ENCODE measurements at places on chromosomes 2 and 18. TPM values are rescaled to one million over a fixed set of nuclear protein-coding genes. Genes with fewer than 3 reads are reported as not detected.

UGT1A8 gene
- total RNA-seq = 0.10 TPM

SLC9A2 gene
- total RNA-seq = 2.1 TPM

- DNase-seq = peak; percentile 37
These were observed 119.3 kb upstream of the SIX2 start for GRCh38 chr2:45128580-45128997.

HOXD3 gene
- 0.20 TPM for total RNA-seq

ABCG5 gene
- 3.8 TPM for total RNA-seq

ZAP70 gene
- 1.4 TPM for total RNA-seq

GRCh38 chr18:44893045-44893706 is 212.5 kb downstream of the SETBP1 start:
- DNase-seq = no peak

COLEC11 gene
- 22.6 TPM for total RNA-seq

EML6 gene
- total RNA-seq = 4.0 TPM

MEP1B gene
- total RNA-seq = 0.36 TPM

GRCh38 chr2:138711812-138712211 is 68.4 kb downstream of the NXPH2 start:
- peak; percentile 10 for DNase-seq

TTL gene
- 22.9 TPM for total RNA-seq

Measured in hepatocyte (in vitro differentiated cells).